ENCODE measurements at places on chromosomes 16 and 17.
A peak's percentile ranks its signal among the peaks of the same experiment; 100 is the strongest.

DNA sequence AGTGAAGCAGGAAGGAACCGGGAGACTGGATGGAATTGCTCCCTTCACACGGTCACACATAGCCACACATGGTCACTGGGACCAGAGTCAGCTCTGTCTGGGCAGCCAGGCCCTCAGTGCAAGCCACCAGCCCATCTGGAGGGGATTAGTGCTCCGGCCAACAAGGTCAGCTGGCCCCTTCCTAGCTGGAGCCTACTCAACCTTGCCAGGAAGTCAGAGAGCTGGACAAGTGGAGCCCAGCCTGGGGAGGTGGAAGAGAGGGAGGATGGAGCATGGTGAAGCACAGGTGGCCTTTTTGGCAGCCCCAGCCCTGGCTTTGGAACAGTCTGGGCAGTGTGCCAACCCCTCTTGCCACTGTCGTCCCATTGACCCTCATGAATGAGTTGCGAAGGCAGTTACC, 3.7 kb upstream of the CACNA1G start:
- DNase-seq: no peak

DNA sequence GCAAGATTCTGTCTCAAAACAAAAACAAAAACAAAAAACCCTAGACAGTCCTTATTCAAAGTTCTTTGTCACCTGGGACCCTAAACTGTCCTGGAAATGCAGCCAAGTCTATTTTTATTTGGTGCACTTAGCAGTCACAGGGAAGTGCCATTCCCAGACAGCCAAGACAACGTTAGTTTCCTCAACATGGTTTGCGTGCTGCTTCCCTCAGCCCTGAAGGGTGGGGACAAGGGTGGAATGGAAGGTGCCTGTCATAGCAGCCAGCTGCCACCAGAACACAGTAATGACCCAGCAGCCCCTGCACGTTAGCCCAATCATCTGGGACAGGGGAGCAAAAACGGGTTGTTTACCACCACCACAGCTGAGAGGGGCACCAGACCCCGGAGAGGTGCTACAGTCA, 16.9 kb downstream of the CREBBP start:
- no peak for DNase-seq

- no peak for DNase-seq
Measured at GRCh38 chr17:40501499-40501911, at the start of gene TNS4. Gene TNS4 (minus strand): TSS chr17:40501623. CDS start chr17:40496425, 5,198 bp downstream.

DNA sequence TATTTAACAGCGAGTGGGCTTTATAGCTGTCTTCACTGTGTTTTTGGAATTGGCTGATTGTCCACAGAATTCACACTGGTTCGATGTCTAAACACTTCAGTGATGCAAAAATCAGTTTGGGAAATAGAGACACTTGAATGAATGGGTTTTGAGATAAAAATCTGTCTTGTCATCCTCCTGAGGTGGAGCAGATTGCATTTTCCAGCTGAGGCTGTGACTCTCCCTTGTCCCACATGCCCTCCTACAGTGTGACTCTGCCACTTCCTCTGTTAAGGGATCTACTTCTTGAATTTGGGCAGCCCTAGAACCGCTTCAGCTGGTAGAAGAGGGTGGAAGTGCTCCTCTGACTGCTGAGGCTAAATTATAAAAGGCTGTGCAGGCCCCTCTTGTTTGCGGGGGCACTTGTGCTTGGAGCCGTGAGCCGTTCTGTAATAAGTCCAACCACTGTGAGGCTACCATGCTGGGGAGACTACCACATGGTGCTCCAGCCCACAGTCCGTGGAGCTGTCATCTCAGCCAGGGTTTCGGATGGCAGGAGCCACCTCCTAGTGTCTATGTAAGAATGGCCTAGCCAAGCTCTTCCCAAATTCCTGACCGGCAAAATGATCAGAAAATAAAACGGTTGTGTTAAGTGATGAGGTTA, 175.9 kb downstream of the SPECC1 start:
- DNase-seq: peak; percentile 38

DNA sequence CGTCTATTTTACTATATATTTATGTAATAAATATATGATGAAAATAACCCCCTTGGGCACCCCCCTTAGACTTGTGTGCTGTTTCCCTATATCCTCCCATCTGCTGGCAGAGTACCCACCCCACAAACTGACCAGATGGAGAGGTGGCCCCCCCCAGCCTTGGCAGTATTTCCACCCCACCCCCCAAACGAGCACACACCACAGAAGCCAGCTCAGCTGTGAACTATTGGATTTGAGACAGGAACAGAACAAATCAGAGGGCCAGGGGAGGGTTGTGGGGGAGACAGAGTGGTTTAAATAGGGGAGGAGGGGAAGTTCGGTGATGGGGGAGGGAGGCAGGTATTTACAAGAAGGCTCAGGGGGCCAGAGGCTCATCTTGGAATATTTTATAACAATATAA, 7.8 kb downstream of the NR1D1 start:
- no peak for DNase-seq

GRCh38 chr17:6072611-6073010, 2.4 kb downstream of the WSCD1 start:
- no peak for DNase-seq

- DNase-seq: no peak
Measured at GRCh38 chr16:22001591-22001990, 675 bp upstream of the PDZD9 start.
